ENCODE measurements at places on chromosomes 16 and 17.

DNA sequence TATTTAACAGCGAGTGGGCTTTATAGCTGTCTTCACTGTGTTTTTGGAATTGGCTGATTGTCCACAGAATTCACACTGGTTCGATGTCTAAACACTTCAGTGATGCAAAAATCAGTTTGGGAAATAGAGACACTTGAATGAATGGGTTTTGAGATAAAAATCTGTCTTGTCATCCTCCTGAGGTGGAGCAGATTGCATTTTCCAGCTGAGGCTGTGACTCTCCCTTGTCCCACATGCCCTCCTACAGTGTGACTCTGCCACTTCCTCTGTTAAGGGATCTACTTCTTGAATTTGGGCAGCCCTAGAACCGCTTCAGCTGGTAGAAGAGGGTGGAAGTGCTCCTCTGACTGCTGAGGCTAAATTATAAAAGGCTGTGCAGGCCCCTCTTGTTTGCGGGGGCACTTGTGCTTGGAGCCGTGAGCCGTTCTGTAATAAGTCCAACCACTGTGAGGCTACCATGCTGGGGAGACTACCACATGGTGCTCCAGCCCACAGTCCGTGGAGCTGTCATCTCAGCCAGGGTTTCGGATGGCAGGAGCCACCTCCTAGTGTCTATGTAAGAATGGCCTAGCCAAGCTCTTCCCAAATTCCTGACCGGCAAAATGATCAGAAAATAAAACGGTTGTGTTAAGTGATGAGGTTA is 175.9 kb downstream of the SPECC1 start:
- DNase-seq: no peak

- DNase-seq: no peak
Measured at GRCh38 chr16:371515-372301, 1.4 kb upstream of the MRPL28 start.

- no peak for DNase-seq
Measured at GRCh38 chr17:78247304-78247703, 15.9 kb downstream of the TMEM235 start.

DNA sequence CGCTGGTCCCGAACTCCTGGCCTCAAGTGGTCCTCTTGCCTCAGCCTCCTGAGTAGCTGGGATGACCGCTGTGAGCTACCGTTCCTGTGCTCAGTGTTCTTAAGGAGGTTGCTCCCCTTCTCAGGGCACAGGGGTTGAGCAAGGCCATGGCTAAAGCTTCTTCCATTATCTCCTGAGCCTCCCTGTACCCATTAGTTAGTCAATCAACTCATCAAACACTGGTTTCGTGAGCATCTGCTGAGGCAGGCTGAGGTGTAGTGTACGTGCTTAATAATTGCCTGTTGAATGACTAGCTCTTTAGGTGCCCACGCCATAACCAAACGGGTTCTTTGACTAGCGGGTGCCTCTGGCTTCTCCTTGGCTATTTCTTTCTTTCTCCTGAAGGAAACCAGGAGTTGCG is 11.7 kb downstream of the SGCA start:
- no peak for DNase-seq

GRCh38 chr17:77280304-77281121 is 139.7 kb downstream of the SEC14L1 start:
- DNase-seq: no peak

GRCh38 chr17:31593806-31594205 is 202.3 kb downstream of the RAB11FIP4 start:
- no peak for DNase-seq

DNA sequence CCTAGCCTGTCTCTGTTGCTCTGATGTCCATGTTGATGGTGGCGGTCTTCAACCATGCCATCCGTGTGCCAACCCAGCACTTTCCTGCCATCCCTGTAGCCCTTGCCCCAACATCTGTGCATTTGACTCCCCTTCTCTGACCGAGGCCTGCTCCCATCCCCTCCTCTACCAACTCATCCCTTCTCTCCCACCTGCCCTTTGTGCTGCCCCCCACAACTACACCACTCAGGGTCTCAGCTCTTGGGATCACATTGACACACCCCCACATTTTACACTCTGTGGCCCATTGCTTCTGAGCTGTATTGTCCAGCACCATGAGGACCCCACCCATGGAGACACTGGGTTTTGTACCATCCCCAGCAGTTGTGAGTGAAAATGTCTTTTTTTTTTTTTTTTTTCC is 11.6 kb downstream of the HS3ST3B1 start:
- DNase-seq: no peak

DNA sequence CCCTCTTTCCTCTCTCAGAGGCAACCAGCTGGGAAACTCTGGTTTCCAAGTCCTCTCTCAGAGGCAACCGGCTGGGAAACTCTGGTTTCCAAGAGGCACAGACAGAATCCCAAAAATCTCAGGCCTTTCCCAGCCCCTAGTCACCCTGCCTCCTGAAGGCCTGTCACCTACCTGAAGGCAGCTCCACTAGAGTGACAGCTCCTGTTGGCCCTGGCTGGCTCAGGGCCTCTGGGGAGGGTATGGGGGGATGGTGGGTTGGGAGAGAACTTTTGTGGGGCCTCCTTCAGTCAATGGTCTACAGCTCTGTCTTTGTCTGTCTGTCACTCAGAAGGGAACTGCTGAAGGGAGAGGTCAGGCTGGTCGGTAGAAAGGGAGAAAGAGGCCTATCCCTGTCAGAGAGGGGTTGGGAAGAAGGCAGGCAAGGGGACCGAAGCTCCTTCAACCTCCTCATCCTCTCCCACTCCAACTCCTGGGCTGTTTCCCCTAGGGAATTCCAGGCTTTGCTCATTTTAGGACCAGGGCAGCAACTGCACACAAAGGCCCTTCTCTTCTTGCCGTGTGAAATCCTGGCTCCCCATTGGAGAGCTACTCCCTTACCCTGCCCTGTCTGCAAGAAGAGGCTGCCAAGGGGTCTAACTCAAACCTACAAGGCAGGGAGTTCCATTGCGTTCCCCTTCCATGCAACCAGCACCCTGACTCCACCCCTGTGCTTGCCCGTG is 23.6 kb downstream of the COPZ2 start:
- no peak for DNase-seq

DNA sequence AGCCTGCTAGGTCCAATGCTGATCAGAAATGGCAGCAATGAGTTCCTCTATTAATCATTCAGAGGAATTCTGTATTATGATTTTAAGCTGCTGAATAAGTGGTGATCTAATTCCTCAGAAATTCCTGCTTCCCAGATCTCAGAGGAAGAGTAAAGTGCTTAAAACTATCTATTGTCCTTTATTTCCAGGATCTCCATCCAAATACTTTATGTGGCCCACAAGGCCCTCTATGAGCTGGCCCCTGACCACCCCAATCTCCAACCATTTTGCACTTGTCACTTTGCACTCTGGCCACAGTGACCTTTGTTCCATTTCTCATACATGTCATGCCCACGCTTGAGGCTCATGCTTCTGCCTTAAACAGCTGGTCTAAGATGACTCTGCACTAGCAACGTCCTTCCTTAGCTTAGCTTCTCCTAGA is 93.7 kb downstream of the CA10 start:
- no peak for DNase-seq

DNA sequence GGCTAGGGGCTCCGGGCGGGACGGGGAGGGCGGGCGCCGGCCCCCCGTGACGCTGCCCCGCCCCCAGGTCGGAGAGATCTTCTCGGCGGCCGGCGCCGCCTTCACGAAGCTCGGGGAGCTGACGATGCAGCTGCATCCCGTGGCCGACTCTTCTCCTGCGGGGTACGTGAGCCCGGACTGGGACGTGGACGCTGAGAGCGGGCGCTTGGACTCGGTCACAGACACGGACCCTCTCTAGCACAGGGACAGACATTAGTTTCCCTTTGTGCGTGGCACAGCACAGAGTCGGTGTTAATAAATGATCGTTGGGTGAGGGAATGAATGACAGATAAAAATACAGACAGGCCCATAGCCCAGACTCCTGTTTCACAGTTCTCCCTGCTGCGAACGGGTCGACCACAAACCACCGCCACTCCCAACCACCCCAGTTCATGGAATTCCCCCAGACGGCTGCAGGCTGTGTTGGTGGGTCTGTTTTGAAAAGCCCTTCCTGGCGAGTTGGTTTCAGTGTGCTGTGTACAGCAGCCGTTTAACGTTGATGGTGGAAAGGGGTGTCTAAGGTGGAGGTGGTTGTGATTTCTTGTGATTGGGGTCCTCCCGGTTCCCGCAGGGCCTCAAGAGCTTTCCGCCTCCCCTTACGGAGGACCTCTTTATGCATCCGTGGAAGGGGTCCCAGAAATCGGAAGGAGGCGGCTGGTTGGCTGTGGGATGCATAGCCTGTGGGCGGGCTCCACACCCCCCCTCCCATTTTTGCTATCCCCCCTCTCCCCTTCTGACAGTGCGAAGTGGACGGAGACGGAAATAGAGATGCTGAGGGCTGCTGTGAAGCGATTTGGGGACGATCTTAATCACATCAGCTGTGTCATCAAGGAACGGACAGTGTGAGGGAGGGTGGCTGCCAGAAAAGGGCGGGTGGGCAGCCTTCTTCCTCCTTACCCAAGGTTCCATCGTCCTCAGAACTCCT is 2.9 kb downstream of the RNASEK start:
- DNase-seq: peak; percentile 75

DNA sequence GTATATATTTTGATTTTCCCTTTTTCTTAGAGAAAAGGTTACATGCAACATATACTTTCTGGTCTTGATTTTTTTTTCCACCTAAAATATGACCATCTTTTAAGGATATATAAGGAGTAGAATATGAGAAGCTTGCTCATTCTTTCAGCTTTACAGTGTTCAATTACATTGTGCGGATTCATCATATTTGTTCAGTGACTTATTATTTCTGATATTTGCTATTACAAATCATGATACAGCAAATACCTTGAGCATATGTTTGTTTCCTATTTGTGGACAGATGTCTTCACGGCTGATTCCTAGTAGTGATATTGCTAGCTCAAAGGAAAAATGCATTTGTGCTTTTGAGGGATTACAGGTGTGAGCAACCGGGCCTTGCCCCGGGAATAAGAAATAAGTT is 18.1 kb downstream of the KATNIP start:
- no peak for DNase-seq

- no peak for DNase-seq
Measured at GRCh38 chr17:14202388-14203166, 34.1 kb downstream of the CDRT15 start.

DNA sequence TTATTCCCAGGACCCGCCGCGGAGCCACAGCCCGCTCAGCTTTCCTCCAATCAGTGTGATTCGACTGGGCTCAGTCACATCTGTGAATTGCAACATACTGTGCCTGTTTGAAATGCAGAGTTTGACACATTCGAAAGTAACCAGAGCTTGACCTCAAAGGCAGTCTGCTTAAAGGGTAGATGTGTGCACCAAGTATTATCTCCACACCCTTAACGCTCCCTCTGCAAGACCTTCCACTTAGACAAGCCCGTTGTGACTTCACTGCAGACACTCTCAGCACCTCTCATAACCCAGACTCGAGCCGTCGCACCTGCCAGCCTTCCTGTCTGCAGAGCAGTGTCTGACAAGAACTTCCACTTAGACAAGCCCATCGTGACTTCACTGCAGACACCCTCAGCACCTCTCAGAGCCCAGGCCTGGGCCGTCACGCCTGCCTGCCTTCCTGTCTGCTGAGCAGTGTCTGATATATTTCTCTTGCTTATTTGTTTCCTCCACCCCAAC is 3.7 kb downstream of the KLHDC4 start:
- DNase-seq: peak; percentile 43

- DNase-seq: no peak
Measured at GRCh38 chr16:66728117-66728787, 23.2 kb downstream of the DYNC1LI2 start.

- no peak for DNase-seq
Measured at GRCh38 chr17:8556074-8556473, 74.5 kb downstream of the MYH10 start.

DNA sequence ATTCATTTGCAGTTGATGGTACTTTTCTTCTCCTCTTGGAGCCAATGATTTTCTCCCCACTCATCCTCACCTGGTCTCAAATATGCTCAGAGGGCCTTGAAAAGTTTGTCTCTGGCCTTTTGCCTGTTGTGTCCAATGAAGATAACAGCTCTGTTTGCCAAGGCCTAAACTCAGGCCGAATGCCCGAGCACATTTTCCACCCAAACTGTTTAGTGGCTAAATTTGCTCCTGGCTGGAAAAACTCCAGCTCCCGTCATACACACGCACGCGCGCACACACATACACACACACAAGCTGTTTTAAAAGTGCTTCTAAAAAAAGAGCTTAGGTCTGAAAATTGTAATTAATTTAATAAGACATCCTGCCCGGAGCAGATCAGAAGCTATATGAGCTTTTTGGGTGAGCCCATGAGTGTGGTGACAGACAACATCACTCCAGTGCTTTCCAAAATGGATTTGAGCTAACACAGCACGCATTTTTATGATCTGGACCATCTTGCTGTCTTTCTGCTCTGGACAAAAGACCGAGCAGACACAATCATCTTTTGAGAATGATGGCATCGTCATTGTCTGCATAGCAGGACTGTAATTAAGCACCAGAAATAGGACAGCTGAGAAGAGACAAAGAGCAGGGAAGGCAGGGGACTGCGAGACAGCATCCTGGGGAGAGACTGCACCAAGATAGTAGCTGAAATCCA is 48.9 kb downstream of the IRX6 start:
- no peak for DNase-seq

DNA sequence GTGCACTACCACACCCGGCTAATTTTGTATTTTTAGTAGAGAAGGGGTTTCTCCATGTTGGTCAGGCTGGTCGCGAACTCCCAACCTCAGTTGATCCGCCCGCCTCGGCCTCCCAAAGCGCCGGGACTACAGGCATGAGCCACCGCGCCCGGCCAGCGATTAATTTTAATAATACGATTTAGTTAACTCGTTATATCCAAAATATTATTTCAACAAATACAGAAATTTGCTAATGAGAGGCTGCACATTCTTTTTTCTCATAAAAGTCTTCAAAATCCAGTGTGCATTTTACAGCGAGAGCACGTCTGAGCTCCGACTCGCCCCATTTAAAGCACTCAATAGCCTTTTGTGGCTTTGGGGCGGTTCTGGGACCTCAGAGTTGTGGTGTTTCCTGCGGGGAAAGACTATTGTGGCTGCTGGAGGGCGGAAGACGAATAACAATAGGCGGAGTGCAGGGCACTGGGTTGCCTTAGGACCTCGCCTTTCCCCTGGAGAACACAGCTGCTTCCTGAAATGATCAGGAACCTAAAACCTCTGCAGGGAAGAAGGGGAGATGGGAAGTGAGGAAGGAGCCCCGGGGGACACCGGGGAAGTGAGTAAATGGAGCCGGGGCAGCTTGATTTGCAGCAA is 2.9 kb upstream of the ZSCAN10 start:
- DNase-seq: no peak

DNA sequence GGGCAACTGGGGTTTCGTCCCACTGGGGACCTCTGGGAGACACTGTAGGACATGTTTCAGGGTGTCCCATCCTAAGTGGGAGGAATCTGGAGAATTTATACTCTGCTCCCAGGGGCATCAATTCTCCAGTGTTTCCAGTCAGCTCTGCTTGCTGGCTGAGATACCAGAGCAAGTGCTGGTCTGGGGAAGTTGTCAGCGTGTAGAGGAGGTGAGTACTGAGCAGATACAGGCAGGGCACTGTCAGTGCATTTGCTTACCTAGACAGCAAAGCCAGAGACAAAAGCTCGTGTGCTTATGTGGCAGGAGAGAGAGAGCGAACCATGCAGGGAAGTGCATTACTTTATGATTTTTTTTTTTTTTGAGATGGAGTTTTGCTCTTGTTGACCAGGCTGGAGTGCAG is 20.2 kb upstream of the TOX3 start:
- no peak for DNase-seq

GRCh38 chr17:13197586-13197985 is 179.8 kb upstream of the ELAC2 start:
- DNase-seq: no peak
